Spleen (tissue), 13 donors: ENCODE measurements at places on chromosomes 2 and 18. TPM values are rescaled to one million over a fixed set of nuclear protein-coding genes. Genes with fewer than 3 reads are reported as not detected.

Gene CDH7
- not detected for polyA plus RNA-seq

Gene PDE1A
- 1.5 TPM for polyA plus RNA-seq

Gene ATP6V1C2
- 0.70 TPM for polyA plus RNA-seq

Gene SCLY
- polyA plus RNA-seq, result 6.7 TPM

Gene ARHGAP15
- 76.6 TPM for polyA plus RNA-seq

Gene NFATC1
- polyA plus RNA-seq, result 20.7 TPM

Gene ABCG8
- not detected for polyA plus RNA-seq

Gene PROC
- 0.52 TPM for polyA plus RNA-seq

Gene CELF4
- 0.54 TPM for polyA plus RNA-seq

Gene DLX1
- polyA plus RNA-seq, result not detected

Gene TBR1
- polyA plus RNA-seq, result 0.03 TPM

Gene AQP12A
- not detected for polyA plus RNA-seq

DNA sequence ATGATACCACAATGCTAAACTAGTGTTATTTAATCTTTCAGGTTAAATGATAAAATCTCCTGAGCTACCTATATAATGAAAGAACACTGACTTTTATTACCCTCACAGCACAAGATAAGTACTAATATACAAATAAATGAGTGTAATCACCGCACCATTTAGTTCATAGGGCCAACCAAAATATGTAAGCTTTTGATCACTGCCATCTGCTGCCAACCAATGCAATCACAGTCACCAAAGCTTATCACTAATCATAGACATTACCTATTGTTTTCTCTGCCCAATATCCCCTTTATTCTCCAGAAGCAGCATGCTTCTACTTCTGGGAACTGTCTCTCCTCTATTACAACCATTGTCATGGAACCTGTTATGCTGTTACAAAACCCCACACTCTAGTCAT lies 151.6 kb upstream of the LRATD1 start:
- H3K27ac ChIP-seq, result no peak overlapping the region
- no peak for DNase-seq
- H3K36me3 ChIP-seq, result no peaks in the 10 kb centered on the region
- H3K4me3 ChIP-seq, result no peak overlapping the region

GRCh38 chr2:46331109-46331766 lies 34.0 kb downstream of the EPAS1 start:
- peaks cover 7% of the 10 kb centered on the region for H3K4me1 ChIP-seq
- no peaks in the 10 kb centered on the region for H3K27me3 ChIP-seq
- H3K27ac ChIP-seq, result no peak overlapping the region

- H3K4me1 ChIP-seq, result peaks cover 23% of the 10 kb centered on the region
- H3K4me3 ChIP-seq, result no peak overlapping the region
- no peaks in the 10 kb centered on the region for H3K36me3 ChIP-seq
- no peak overlapping the region for H3K27ac ChIP-seq
- no peak for DNase-seq
Measured at GRCh38 chr2:86335865-86336674, 1.4 kb downstream of the REEP1 start.

- no peak overlapping the region for H3K4me3 ChIP-seq
- no peak for DNase-seq
- no peaks in the 10 kb centered on the region for H3K27me3 ChIP-seq
- no peak overlapping the region for H3K27ac ChIP-seq
- H3K36me3 ChIP-seq, result no peaks in the 10 kb centered on the region
- H3K4me1 ChIP-seq, result no peaks in the 10 kb centered on the region
Measured at GRCh38 chr2:30772021-30772705, 35.1 kb downstream of the CAPN13 start.

- no peak within 1 kb of the TSS for H3K27ac ChIP-seq
- H3K4me1 ChIP-seq, result peaks cover 10% of the 10 kb centered on the region
- H3K27me3 ChIP-seq, result no peaks in the 10 kb centered on the region
- peak; percentile 75 for DNase-seq
- H3K4me3 ChIP-seq, result peak within 1 kb of the TSS; percentile 59
Measured at GRCh38 chr2:227717687-227718567, at the start of gene SLC19A3. Gene SLC19A3 (minus strand): TSS chr2:227718028. CDS start chr2:227702318, 15,710 bp downstream.

GRCh38 chr2:9230051-9230802 lies 23.6 kb downstream of the ASAP2 start:
- no peak overlapping the region for H3K4me3 ChIP-seq
- H3K4me1 ChIP-seq, result no peaks in the 10 kb centered on the region
- no peak for DNase-seq
- no peak overlapping the region for H3K27ac ChIP-seq

DNA sequence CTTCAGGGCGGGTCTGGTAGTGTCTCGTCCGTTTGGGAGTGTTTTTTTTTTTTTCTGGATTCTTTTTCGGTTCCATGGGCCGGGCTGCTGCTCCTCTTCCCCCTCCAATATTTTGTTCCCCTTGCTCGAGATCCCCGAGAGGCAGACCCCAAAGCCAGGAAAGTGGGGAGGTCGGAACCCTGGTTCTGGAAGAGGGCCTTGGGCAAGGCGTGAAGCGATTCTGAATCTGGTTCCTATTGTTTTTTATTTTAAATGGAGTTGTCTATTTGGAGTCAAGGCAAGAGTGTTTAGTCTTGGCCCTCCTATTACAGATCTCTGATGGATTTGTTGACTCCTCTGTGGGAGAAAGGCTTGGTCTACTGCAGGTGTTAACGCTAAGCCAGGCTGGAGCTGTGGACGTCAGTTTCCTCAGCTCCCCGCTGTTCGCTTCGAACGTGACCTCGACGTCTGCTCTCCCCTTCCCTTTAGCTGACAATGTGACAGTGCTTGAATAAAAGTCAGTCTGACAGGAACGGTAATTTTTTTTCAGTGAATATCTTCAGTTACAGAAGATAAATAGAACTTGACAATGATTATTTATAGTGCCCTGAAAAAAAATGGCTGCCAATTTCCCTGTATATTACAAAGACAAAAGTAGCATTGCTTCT lies 683 bp upstream of the DNAJC27 start:
- no peaks in the 10 kb centered on the region for H3K36me3 ChIP-seq
- peaks cover 4% of the 10 kb centered on the region for H3K4me1 ChIP-seq
- H3K27ac ChIP-seq, result peak overlapping the region; percentile 97
- DNase-seq, result peak; percentile 81

DNA sequence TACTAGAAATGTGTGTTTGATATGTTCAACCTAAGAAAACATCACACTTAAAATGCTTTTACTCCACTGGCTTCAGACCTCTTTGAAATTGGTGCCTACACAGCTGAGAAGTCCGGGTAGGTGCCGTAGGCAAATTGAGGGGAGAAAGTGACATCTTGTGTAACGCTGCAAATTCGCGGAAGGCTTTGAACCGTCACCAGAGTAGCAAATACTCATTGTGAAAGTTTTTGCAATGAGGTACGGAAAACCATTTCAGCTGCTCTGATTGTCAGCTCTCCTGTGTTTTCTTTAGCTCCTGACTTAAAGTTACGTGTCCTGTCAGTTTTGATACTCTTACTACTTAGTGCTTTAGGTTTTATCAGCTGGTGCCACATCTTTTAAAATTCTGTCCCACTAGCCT lies 224.5 kb downstream of the FAM210A start:
- H3K4me1 ChIP-seq, result peaks cover 13% of the 10 kb centered on the region
- no peaks in the 10 kb centered on the region for H3K36me3 ChIP-seq
- DNase-seq, result no peak
- H3K27ac ChIP-seq, result no peak overlapping the region
- H3K4me3 ChIP-seq, result no peak overlapping the region
- H3K27me3 ChIP-seq, result no peaks in the 10 kb centered on the region

- no peak for DNase-seq
- H3K27ac ChIP-seq, result no peak overlapping the region
- H3K36me3 ChIP-seq, result no peaks in the 10 kb centered on the region
Measured at GRCh38 chr2:160264308-160264707, 64.2 kb upstream of the ITGB6 start.

DNA sequence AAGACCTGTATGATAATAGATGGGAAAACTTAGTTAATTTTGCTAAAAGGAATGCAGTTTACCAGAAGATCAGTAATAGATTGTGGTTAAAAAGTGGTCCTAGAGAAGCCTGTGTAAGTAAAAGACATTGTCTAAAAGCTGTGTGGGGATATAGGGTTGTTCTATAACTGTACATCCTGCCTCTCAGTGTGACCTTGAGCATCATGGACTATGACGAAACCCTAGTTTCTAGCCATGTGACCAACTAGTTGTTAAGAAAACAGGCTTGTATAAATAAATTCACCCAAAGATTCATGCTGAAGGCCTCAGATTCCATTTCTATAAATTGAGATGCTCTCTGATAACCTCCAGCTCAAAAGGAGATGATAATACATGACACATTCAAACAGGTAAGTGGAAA lies 160.7 kb downstream of the IKZF2 start:
- H3K4me3 ChIP-seq, result no peak overlapping the region
- H3K36me3 ChIP-seq, result peaks cover 6% of the 10 kb centered on the region
- H3K4me1 ChIP-seq, result no peaks in the 10 kb centered on the region
- no peak for DNase-seq
- H3K27me3 ChIP-seq, result no peaks in the 10 kb centered on the region

- no peaks in the 10 kb centered on the region for H3K27me3 ChIP-seq
- no peaks in the 10 kb centered on the region for H3K36me3 ChIP-seq
- DNase-seq, result no peak
- no peak overlapping the region for H3K27ac ChIP-seq
- H3K4me1 ChIP-seq, result no peaks in the 10 kb centered on the region
Measured at GRCh38 chr2:12397854-12398253, 318.9 kb upstream of the TRIB2 start.

DNA sequence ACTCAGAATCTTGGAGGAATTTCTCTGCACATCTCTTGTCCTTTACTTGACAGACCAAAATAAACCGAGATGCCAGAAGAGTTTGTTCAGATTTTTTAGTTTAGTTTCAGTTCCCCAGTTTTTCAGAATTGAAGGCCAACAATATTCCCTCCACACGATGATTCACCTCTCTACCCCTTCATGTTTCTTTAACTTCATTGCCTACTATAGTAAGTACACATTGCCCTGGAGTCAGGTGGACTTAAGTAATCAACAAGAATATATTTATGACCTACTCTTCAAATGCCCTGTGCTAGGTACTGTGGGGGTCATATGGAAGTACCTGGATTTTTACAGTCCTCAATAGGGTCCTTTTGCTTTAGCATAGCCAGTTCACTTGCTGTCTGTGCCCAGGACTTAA lies 79.6 kb upstream of the CTLA4 start:
- H3K4me1 ChIP-seq, result peaks cover 39% of the 10 kb centered on the region
- H3K4me3 ChIP-seq, result no peak overlapping the region

DNA sequence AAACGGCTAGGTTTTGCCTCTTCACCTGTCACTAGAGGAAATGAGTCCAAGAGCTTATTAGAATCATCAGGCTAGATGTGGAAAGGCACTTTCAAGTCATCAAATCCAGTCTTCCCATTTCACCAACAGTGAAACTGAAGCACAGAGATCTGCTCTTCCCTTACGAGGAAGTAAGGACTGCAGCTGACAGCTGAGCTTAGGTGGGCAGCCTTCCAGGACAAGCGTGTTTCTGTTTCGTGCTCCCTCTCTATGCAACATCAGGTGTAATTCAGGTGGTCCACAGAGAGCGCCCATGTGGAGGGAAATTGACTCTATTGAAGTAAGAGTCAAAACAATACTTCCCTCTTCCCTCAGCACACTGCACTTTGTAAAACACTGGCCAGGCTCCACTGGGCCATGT lies 5.5 kb downstream of the CYRIA start:
- H3K27me3 ChIP-seq, result no peaks in the 10 kb centered on the region
- H3K36me3 ChIP-seq, result no peaks in the 10 kb centered on the region
- peak overlapping the region; percentile 85 for H3K27ac ChIP-seq
- no peak overlapping the region for H3K4me3 ChIP-seq

GRCh38 chr2:200449149-200449548 lies 60.7 kb downstream of the KCTD18 start:
- H3K36me3 ChIP-seq, result no peaks in the 10 kb centered on the region
- H3K4me1 ChIP-seq, result peaks cover 45% of the 10 kb centered on the region
- DNase-seq, result no peak
- no peak overlapping the region for H3K4me3 ChIP-seq
- H3K27ac ChIP-seq, result no peak overlapping the region

GRCh38 chr18:40313030-40313642 lies 1641.9 kb upstream of the PIK3C3 start:
- no peaks in the 10 kb centered on the region for H3K36me3 ChIP-seq
- no peak overlapping the region for H3K4me3 ChIP-seq
- no peaks in the 10 kb centered on the region for H3K4me1 ChIP-seq
- DNase-seq, result no peak
- H3K27ac ChIP-seq, result no peak overlapping the region

GRCh38 chr2:11602563-11603204 lies 67.3 kb downstream of the NTSR2 start:
- H3K27ac ChIP-seq, result no peak overlapping the region
- no peak overlapping the region for H3K4me3 ChIP-seq
- no peaks in the 10 kb centered on the region for H3K36me3 ChIP-seq
- no peaks in the 10 kb centered on the region for H3K27me3 ChIP-seq
- DNase-seq, result no peak

- peak overlapping the region; percentile 42 for H3K4me3 ChIP-seq
- DNase-seq, result peak; percentile 85
- peak overlapping the region; percentile 85 for H3K27ac ChIP-seq
- H3K27me3 ChIP-seq, result no peaks in the 10 kb centered on the region
- H3K36me3 ChIP-seq, result peaks cover 1% of the 10 kb centered on the region
Measured at GRCh38 chr2:10331702-10332401, 29.1 kb downstream of the HPCAL1 start.

DNA sequence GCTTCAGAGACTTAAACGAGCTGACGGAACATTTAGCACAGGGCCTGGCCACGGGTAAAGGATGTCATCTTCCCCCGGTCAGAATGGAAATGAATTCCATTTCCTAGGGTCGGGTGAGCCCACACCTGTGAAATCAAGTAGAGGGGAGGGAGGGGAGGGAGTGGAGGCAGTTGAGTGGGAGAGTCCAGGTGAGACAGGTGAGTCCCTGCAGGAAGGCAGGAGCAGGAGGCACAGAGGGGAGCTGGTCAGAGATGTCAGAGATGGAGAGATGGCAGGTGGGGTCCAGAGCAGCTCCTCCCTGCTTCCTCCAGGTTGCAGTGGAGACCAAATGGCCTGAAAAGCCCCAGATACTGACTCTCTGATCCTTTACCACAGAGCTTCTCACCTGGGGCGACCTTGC lies 55.2 kb downstream of the SH3BP4 start:
- no peaks in the 10 kb centered on the region for H3K36me3 ChIP-seq
- no peak for DNase-seq
- H3K27ac ChIP-seq, result no peak overlapping the region
- no peak overlapping the region for H3K4me3 ChIP-seq
- peaks cover 5% of the 10 kb centered on the region for H3K4me1 ChIP-seq
- no peaks in the 10 kb centered on the region for H3K27me3 ChIP-seq

DNA sequence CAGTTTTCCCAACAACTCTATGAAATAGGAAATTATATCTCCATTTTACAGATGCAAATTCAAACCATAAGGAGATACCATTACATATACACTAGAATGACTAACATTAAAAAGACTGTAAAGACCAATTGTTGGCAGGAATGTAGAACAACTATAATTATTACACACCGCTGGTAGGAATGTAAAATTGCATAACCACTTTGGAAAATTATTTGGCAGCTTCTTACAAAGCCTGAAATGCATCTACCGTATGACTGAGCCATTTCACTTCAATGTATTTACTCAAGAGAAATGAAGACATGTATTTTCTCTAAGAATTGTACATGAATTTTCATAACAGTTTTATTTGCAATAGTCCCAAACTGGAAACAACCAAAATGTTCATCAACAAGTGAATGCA lies 189.1 kb upstream of the BCL2L11 start:
- no peaks in the 10 kb centered on the region for H3K36me3 ChIP-seq
- no peaks in the 10 kb centered on the region for H3K4me1 ChIP-seq
- H3K27me3 ChIP-seq, result no peaks in the 10 kb centered on the region

GRCh38 chr2:164515030-164515429 lies 106.3 kb downstream of the GRB14 start:
- H3K4me1 ChIP-seq, result no peaks in the 10 kb centered on the region
- no peak overlapping the region for H3K27ac ChIP-seq
- DNase-seq, result no peak
- no peaks in the 10 kb centered on the region for H3K36me3 ChIP-seq
- H3K4me3 ChIP-seq, result no peak overlapping the region
- no peaks in the 10 kb centered on the region for H3K27me3 ChIP-seq
